ENCODE measurements at places on chromosomes 16 and 17. TPM values are rescaled to one million over a fixed set of nuclear protein-coding genes. Genes with fewer than 3 reads are reported as not detected.

DNA sequence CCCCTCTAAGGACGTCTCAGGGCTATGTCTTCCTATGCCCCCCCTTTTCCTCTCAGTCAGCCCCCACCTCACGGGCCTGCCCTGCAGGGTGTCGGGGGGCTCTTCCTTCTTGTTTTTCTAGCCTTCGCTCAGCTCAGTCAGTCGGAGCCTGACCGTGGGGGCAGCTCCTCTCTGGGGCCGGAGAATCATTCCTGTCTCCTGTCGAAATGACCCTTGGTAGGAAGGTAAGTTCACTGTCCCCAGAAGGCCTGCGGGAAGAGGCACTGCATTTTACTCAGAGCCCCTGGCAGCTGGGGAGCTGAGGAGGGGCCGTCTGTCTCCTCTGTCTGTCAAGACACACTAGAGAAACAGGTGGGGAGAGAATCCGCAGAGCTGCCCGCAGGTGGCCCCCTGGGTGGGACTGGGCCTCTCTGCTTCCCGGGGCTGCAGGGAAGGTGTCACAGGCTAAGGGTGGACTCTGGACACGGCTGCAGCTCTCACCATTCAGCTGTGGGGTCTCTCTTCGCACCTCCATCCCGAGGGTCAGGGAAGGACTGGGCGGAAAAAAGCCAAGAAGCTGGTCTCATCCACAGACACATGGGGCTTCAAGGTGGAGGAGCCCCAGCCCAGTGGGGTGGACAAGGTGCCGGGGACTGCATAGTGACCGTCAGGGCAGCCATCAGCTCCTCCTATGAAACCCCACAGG, 112.8 kb upstream of the TNRC6C start:
- DNase-seq = no peak
- H3K4me3 ChIP-seq = no peak overlapping the region
- no peaks in the 10 kb centered on the region for H3K27me3 ChIP-seq
- no peaks in the 10 kb centered on the region for H3K36me3 ChIP-seq
- peaks cover 37% of the 10 kb centered on the region for H3K4me1 ChIP-seq

GRCh38 chr16:87844120-87844733, 25.1 kb downstream of the SLC7A5 start:
- H3K36me3 ChIP-seq = no peaks in the 10 kb centered on the region
- peaks cover 6% of the 10 kb centered on the region for H3K4me1 ChIP-seq
- DNase-seq = no peak
- no peak overlapping the region for H3K27ac ChIP-seq
- H3K27me3 ChIP-seq = no peaks in the 10 kb centered on the region

DNA sequence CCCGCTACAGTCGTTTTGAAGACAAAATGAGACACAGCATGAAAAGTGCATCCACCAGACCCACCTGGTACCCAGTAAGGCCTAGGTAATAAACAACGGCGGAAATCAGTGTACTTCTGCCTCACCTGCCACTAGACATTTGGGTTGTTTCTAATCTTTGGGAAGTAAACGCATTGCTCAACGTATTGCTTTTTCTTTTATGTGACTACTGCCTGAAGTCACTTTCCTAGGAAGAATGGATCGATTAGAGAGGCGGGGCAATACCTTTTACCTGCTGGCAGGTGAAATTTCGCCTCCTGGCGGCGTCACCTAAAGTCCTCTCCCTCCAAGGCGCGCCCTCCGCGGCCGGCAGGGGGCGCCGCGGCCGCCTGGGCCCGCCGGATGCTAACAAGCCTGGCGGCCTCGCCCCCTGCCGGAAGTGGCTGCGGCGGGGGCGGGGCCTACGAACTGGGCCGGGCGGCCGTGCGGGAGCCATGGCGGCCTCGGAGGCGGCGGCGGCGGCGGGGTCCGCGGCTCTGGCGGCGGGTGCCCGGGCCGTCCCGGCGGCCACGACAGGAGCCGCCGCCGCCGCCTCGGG, at the start of gene ATMIN:
Gene ATMIN (plus strand): TSS at position 445 of the 577 bp plus-strand sequence. CDS start 29 bp downstream, at position 474.
- peaks cover 20% of the 10 kb centered on the region for H3K4me1 ChIP-seq
- no peaks in the 10 kb centered on the region for H3K27me3 ChIP-seq

- DNase-seq = no peak
- peak overlapping the region; percentile 52 for H3K4me3 ChIP-seq
- H3K27me3 ChIP-seq = no peaks in the 10 kb centered on the region
- peaks cover 7% of the 10 kb centered on the region for H3K4me1 ChIP-seq
Measured at GRCh38 chr17:63311416-63311937, 134.6 kb downstream of the CYB561 start.

DNA sequence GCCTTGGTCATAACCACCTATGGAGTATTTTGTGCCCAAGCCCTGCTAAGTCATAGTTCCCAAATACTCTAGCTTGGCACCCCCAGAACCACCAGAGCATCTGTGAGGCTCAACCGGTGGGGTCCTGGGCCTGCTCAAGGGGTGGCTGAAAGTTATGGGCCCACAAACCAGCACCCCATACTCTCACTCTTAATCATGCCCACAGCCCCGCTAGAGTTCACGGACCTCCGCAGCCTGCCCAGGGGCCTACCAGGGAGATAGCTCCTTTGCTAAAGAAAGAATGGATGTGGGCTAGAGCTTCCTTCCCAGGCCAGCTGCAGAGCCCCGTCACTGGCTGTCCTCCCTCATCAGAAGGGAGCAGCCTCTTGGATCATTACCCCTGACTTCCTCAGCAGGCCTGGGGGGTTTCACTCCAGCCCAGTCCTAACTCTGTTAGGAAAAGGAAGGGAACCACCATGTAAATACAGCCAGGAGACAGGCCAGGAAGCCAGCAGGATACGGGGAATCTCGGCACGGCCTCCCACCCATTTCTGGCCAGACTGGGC, 1.4 kb downstream of the GIT1 start:
- peak overlapping the region; percentile 33 for H3K27ac ChIP-seq
- H3K4me3 ChIP-seq = peak overlapping the region; percentile 87
- DNase-seq = no peak
- H3K4me1 ChIP-seq = peaks cover 47% of the 10 kb centered on the region

PHLPP2 gene
- total RNA-seq = 14.4 TPM

- no peak for DNase-seq
- peak overlapping the region; percentile 92 for H3K27ac ChIP-seq
- no peaks in the 10 kb centered on the region for H3K27me3 ChIP-seq
- H3K4me3 ChIP-seq = peak overlapping the region; percentile 62
- H3K36me3 ChIP-seq = peaks cover 6% of the 10 kb centered on the region
Measured at GRCh38 chr17:32523827-32524552, 37.2 kb downstream of the CDK5R1 start.

NHLRC4 gene
- 0.33 TPM for total RNA-seq

DNA sequence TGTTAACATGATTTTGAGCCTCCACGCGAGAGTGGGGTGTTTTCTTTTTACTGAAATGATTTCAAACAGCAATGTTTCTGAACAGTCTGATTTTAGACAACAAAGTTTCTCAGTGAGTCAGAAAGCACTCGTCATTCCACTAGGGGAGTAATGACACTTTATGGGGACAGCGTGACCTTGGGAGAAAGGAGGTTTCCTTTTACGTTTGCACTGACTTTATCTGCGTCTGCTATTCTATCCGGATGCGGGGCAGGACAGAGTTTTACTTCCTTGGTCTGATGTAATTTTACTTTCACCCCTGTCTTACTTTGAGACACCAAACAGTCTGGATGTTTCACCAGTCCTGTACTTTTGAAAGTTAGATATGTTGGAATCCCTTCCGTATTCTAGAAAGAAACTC, 20.7 kb downstream of the SLC47A1 start:
- peaks cover 6% of the 10 kb centered on the region for H3K27me3 ChIP-seq
- H3K4me1 ChIP-seq = no peaks in the 10 kb centered on the region

GNG13 gene
- total RNA-seq = not detected

DNA sequence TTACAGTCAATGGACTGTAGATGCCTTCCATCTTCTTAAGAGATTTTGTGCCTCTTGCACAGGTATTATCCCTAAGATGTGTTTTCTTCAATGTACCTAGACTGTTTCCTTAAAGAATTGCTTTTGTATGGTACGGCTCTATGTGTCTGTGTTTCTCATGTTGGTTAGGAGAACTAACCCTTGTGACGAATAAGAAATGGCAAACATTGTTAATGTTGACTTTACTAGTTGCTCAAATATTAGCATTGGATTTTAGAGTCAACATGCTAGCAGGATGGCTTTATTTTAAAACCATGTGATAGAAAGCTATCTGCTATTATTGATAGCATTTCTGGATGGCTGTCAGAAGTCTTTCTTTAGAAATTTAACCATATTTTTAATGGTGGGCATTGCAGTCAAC, 34.5 kb downstream of the WWOX start:
- no peaks in the 10 kb centered on the region for H3K36me3 ChIP-seq
- H3K27ac ChIP-seq = no peak overlapping the region
- no peaks in the 10 kb centered on the region for H3K27me3 ChIP-seq
- no peak overlapping the region for H3K4me3 ChIP-seq
- H3K4me1 ChIP-seq = peaks cover 24% of the 10 kb centered on the region

GRCh38 chr16:64061621-64062020, 1060.2 kb downstream of the CDH11 start:
- H3K36me3 ChIP-seq = peaks cover 9% of the 10 kb centered on the region
- H3K27me3 ChIP-seq = no peaks in the 10 kb centered on the region
- no peak for DNase-seq
- H3K4me3 ChIP-seq = no peak overlapping the region
- no peak overlapping the region for H3K27ac ChIP-seq

DNA sequence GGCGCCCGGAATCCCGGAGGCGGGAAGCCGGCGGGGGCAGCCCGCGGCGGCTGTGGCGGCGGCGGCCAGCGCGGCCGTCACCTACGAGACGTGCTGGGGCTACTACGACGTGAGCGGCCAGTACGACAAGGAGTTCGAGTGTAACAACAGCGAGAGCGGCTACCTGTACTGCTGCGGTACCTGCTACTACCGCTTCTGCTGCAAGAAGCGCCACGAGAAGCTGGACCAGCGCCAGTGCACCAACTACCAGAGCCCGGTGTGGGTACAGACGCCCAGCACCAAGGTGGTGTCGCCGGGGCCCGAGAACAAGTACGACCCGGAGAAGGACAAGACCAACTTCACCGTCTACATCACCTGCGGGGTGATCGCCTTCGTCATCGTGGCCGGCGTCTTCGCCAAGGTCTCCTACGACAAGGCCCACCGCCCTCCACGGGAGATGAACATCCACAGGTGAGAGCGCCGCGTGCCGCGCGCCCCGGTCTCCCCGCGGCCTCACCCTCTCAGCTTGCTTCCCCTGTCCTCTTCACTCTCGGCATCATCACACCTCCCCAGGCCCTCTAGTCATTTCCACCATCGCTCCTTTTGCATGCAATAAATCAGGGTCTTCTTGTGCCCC, 706 bp downstream of the SHISA6 start:
- no peak overlapping the region for H3K4me3 ChIP-seq
- no peak overlapping the region for H3K27ac ChIP-seq
- no peak for DNase-seq
- H3K4me1 ChIP-seq = no peaks in the 10 kb centered on the region
- peaks cover 45% of the 10 kb centered on the region for H3K27me3 ChIP-seq
